Brain pericyte (primary cell): ENCODE measurements at places on chromosomes 4 and X.

- DNase-seq, result no peak
These were observed 194.6 kb upstream of the FTHL17 start for GRCh38 chrX:31266203-31267076.

DNA sequence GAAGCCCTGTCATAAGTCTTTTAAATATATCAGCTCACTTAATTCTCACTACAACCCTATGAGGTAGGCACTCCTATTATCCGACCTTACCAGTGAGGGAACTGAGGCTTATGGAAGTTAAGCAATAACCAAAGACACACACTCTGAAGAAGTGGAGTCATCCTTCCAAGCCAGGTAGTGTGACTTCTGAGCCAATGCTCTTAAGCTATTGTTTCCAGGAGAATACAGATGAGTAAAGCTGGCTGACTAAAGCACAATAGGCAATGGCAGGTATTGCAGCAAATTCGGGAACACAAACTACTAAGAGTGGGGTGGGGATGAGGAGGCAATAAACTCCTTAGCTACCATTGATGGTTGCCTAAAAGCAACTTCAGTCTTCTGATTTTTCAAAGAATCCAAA lies 81.8 kb upstream of the KIT start:
- no peak for DNase-seq

DNA sequence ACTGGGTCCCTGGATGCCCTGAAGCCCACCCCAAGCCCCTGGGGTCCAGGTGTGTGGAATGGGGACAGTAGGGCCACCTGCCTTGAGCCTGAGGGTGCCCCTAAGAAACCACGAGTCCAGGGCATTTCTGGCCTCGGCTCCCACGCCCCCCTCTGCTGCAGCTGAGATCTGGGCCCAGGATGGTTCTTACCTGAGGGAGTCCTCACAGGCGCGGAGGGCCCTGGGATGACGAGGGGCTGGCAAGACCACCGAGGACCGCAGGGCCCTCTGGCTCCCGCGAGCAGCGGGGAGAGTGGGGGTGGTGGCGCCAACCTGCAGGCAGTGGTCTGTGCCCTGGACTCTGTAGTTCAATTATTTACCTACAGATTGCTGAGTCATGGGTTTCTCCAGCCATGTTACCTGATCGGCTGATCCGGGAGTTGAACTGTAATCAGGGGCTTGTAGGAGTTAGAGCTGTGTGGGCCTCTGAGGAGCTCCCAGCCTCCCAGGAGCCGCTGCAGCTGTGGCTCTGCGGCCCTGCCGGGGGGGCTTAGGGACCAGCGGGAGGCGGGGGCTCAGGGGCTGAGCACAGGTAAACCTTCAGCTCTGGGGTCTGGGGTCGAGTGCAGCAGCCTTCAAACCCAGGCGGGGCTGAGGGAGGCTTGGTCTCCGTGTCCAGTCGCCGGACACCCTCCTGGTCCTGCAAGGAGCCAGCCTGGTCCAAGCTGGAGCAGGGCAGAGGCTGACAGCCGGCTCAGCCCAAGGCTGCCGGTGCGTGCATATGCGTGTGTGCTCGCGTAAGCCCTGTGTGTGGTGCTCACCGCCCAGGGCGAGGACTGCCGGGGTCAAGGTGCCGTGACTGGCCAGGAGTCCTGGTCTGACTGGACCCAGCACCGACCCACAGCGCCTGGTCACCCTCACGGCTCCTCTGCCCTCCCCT lies at the start of gene SLC26A1:
Gene SLC26A1, minus strand, starts transcription at position 294 of the 919 bp plus-strand sequence. CDS start 1,701 bp downstream, outside the sequence.
- DNase-seq, result no peak

DNA sequence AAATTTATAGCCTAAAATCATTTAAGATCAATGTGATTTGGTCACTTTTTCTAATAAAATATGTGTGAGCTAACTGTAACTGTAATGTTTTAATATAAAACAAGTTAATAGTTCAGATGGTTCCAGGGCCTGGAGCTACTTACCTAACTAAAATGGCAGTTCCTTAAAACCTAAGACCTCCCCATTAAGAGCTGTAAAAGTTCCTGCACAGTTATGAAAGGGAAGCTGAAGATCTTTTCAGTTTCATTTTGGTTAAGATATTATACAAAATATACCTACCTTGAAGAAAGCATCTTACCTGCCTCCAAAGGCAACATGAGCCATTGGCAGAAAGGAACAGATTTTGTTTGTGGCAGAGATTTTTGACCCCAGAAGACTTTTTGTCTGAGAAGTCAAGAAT lies 30.1 kb downstream of the HPF1 start:
- DNase-seq, result no peak

- DNase-seq, result no peak
These were observed 17.6 kb downstream of the TKTL1 start for GRCh38 chrX:154313147-154313546.

- no peak for DNase-seq
These were observed 708.1 kb downstream of the GLUD2 start for GRCh38 chrX:121755541-121755940.

GRCh38 chr4:97106161-97106560 lies 1037.1 kb downstream of the STPG2 start:
- no peak for DNase-seq

DNA sequence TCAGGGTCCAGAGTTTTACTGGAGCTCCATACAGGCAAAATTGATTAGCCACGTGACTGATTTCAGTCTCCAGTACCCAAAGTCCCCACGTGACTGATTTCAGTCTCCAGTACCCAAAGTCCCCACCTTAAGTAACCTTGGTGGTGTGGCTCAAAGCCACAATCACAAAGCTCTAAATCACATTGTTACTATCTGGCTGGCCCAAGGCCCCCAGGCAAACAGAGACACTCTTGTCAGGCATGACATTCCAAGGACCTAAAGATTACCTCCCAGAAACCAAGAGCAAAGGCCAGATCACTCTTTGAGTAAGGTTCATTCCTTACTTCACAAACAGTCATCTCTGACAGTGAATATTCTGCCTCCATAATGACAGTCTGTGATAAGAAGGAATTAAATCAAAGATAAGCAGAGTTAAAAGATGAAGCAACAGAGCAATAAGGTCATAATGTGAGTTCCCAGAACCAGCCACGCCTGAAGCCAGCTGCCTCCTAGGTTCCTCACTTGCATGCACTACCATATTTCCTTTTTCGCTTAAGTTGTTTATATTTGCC lies 78.5 kb downstream of the ANXA3 start:
- DNase-seq, result no peak

GRCh38 chr4:68326141-68326540 lies 23.7 kb downstream of the YTHDC1 start:
- DNase-seq, result no peak

DNA sequence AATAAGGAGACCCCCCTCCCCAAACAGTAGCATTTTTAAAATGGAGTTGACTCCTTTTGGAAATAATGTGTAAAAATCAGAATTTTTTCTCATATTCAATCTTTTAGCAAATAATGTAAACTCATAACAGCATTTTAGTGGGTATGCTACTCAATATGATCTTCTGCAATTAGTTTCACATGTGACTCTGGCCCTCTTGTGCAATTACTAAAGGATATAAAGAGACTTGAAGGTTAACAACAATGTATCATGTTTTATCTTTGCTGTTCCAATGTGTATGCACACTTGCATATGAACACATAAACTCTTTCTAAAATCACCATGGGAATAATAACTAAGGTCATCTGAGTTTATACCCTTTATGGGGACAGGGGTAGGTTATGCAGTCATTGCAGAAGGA lies 39.9 kb upstream of the RXFP1 start:
- no peak for DNase-seq

- DNase-seq, result no peak
These were observed 18.4 kb upstream of the SLC6A14 start for GRCh38 chrX:116417968-116418367.

GRCh38 chr4:173991316-173991715 lies 292.2 kb downstream of the FBXO8 start:
- DNase-seq, result no peak

- DNase-seq, result no peak
These were observed 31.1 kb upstream of the RXFP1 start for GRCh38 chr4:158490629-158491028.

GRCh38 chr4:30903502-30904214 lies 183.5 kb downstream of the PCDH7 start:
- DNase-seq, result no peak
